Activated CD8-positive, alpha-beta memory T cell treated with anti-CD3 and anti-CD28 coated beads, Interleukin-2, amount 10 ng/mL, durations not matched to agents 7 days and 5 days (primary cell): ENCODE measurements at places on chromosomes 7 and 10.

DNA sequence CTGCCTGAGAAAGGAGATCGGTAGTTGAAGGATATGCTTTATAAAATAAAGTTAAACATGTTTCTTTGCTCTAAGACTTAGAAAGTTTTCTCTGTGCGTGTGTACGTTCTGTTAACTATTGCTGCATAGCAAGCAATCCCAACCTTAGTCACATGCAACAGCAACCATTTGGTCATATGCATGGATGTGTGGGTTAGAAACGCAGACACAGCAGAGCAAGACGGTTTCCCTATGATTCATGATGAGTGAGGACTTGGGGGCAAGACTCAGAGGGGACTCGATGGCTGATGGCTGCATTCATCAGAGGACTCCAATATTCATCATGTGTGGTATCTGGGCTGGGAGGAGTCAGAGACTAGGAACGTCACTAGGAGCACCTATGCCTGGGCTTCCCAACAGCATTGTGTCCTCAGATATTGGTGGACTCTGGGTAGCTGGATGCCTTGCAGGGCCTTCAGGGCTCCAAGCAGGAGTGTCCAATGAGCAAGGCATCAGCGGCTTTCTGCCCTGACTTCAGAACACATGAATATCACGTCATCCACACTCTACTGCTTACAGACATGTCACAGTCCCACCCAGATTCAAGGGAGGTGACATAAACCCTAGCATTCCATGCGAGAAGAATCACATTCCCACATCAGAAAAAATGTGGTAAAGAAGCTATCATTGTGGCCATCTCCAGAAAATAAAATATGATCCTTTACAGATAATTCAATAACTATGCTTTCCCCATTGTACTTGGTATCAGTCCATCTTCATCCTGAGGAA lies 731.2 kb downstream of the TNS3 start:
- DNase-seq = no peak

- DNase-seq = no peak
These were observed 251.3 kb upstream of the VWC2 start for GRCh38 chr7:49522111-49522510.

- no peak for DNase-seq
These were observed 127.3 kb downstream of the ARHGAP21 start for GRCh38 chr10:24596217-24596930.

DNA sequence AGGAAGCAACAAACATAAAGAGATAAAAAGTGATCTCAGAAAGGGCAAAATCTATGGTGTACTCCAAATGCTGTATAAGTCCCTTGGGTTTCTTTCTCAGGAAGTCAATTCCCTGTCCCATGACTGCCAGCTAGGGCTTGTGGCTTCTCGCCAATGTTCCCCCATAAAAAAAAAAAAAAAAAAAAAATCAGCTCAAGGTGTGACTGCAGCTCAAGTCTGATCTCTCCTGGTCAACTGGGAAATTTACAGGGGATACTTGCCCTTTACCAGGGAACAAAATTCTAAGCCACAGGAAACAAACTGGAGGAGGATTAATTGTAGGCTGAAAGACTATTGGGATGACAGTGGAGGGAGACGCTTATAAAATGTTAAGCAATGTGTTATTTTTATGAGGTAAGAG lies 76.0 kb downstream of the PCGF5 start:
- DNase-seq = no peak
